ENCODE measurements at places on chromosomes 16 and 17. TPM values are rescaled to one million over a fixed set of nuclear protein-coding genes. Genes with fewer than 3 reads are reported as not detected.

DNA sequence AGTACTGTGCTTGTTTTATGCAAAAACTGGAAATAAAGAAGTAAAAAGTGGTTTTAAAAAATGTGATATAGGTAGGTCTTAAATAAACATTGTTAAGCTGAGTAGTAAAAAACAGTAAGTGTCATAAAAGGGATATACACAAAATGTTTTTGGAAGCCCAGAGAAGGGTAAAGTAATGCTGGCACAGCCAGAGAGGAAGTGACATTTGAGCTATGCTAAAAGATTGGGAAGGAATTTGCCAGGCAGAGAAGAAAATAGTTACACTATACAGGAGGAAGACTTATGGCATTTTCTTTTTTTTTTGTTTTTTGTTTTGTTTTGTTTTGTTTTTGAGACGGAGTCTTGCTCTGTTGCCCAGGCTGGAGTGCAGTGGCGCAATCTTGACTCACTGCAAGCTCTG lies 40.8 kb upstream of the TAOK1 start:
- H3K36me3 ChIP-seq: no peaks in the 10 kb centered on the region
- H3K4me1 ChIP-seq: no peaks in the 10 kb centered on the region
- no peak for DNase-seq
- H3K27me3 ChIP-seq: no peaks in the 10 kb centered on the region

GRCh38 chr16:75922250-75922649 lies 196.0 kb upstream of the CPHXL start:
- no peaks in the 10 kb centered on the region for H3K4me1 ChIP-seq
- H3K36me3 ChIP-seq: no peaks in the 10 kb centered on the region
- no peaks in the 10 kb centered on the region for H3K27me3 ChIP-seq
- DNase-seq: no peak
- no peak overlapping the region for H3K27ac ChIP-seq
- H3K4me3 ChIP-seq: no peak overlapping the region

GRCh38 chr17:46944931-46945330 lies 22.0 kb downstream of the GOSR2 start:
- H3K4me1 ChIP-seq: peaks cover 11% of the 10 kb centered on the region
- no peak overlapping the region for H3K4me3 ChIP-seq
- H3K27me3 ChIP-seq: peaks cover 5% of the 10 kb centered on the region

DNA sequence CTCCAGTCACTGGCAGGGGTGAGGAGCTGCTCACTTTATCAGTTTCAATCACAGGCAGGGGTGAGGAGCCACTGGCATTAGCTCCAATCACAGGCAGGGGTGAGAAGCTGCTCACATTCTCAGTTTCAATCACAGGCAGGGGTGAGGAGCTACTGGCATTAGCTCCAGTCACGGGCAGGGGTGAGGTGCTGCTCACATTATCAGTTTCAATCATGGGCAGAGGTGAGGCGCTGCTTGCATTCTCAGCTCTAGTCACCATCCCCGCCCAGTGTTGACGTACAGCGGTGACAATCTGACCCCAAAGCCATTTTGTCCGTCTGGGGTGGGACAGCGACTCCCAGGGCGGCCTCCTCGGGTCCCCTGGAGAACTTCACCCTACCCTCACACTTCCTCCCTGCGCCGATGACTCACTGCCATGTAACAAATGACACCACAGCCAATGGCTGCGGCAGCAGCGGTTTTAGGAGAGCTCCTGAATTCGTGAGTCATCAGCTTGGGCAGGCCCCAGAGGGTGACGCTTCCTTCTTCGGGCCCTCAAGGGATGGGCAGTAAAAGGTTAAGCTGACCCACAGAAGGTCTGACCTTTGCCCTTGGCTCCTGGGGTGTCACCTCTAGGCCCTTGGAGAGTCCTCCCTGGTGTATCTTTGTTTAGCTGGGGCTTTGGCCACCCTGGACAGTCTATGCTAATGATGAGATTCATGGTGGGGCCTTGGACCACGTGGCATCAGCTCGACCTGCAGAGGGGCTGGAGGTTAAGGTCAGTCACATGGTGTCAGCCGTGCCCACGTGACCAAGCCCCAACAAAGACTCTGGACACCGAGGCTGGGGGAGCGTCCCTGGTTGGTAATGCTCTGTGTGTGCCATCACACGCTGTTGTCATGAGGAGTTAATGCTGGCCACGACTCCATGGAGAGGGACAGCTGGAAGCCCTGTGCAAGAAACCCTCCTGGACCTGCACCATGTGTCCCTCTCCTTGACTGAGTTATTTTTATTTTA lies 171.7 kb downstream of the C16orf95 start:
- H3K4me3 ChIP-seq: no peak overlapping the region
- no peak for DNase-seq
- no peaks in the 10 kb centered on the region for H3K36me3 ChIP-seq
- H3K4me1 ChIP-seq: no peaks in the 10 kb centered on the region
- no peak overlapping the region for H3K27ac ChIP-seq

Gene ANKS4B
- total RNA-seq: 0.10 TPM

Gene CHAD
- total RNA-seq: 8.8 TPM

Gene GDPD3
- 0.29 TPM for total RNA-seq

Gene TBC1D3E
- not detected for total RNA-seq

- no peaks in the 10 kb centered on the region for H3K27me3 ChIP-seq
- no peak for DNase-seq
- no peaks in the 10 kb centered on the region for H3K36me3 ChIP-seq
These were observed 69.0 kb downstream of the MGAT5B start for GRCh38 chr17:76937238-76937637.

Gene TP53TG3C
- not detected for total RNA-seq

Gene CD79B
- total RNA-seq: 4.2 TPM

- no peak overlapping the region for H3K4me3 ChIP-seq
- no peaks in the 10 kb centered on the region for H3K4me1 ChIP-seq
- no peaks in the 10 kb centered on the region for H3K27me3 ChIP-seq
- no peak overlapping the region for H3K27ac ChIP-seq
- H3K36me3 ChIP-seq: peaks cover 52% of the 10 kb centered on the region
These were observed 17.5 kb downstream of the LIMD2 start for GRCh38 chr17:63682441-63682840.

- H3K27ac ChIP-seq: no peak overlapping the region
- DNase-seq: no peak
- no peaks in the 10 kb centered on the region for H3K36me3 ChIP-seq
- no peaks in the 10 kb centered on the region for H3K27me3 ChIP-seq
These were observed 81.6 kb upstream of the CDC42EP4 start for GRCh38 chr17:73393381-73393780.

- no peaks in the 10 kb centered on the region for H3K4me1 ChIP-seq
- no peak overlapping the region for H3K27ac ChIP-seq
- H3K36me3 ChIP-seq: no peaks in the 10 kb centered on the region
- H3K4me3 ChIP-seq: no peak overlapping the region
- DNase-seq: no peak
- no peaks in the 10 kb centered on the region for H3K27me3 ChIP-seq
These were observed 189.4 kb upstream of the CDH8 start for GRCh38 chr16:62225675-62226074.

- no peaks in the 10 kb centered on the region for H3K27me3 ChIP-seq
- DNase-seq: no peak
- H3K4me1 ChIP-seq: no peaks in the 10 kb centered on the region
- H3K27ac ChIP-seq: no peak overlapping the region
These were observed 75.0 kb upstream of the CPHXL start for GRCh38 chr16:75801307-75801706.

Gene ZNF500
- total RNA-seq: 7.2 TPM

Gene C1QTNF1
- 11.1 TPM for total RNA-seq

Gene MT3
- not detected for total RNA-seq

Gene TPSAB1
- total RNA-seq: 8.1 TPM

GRCh38 chr17:9557161-9557755 lies 18.4 kb downstream of the STX8 start:
- no peak overlapping the region for H3K27ac ChIP-seq
- no peaks in the 10 kb centered on the region for H3K27me3 ChIP-seq
- H3K4me3 ChIP-seq: no peak overlapping the region
- DNase-seq: no peak
- no peaks in the 10 kb centered on the region for H3K4me1 ChIP-seq

- H3K4me3 ChIP-seq: no peak overlapping the region
- no peak for DNase-seq
- no peaks in the 10 kb centered on the region for H3K4me1 ChIP-seq
These were observed 71.2 kb upstream of the GRIN2A start for GRCh38 chr16:10253409-10253808.

DNA sequence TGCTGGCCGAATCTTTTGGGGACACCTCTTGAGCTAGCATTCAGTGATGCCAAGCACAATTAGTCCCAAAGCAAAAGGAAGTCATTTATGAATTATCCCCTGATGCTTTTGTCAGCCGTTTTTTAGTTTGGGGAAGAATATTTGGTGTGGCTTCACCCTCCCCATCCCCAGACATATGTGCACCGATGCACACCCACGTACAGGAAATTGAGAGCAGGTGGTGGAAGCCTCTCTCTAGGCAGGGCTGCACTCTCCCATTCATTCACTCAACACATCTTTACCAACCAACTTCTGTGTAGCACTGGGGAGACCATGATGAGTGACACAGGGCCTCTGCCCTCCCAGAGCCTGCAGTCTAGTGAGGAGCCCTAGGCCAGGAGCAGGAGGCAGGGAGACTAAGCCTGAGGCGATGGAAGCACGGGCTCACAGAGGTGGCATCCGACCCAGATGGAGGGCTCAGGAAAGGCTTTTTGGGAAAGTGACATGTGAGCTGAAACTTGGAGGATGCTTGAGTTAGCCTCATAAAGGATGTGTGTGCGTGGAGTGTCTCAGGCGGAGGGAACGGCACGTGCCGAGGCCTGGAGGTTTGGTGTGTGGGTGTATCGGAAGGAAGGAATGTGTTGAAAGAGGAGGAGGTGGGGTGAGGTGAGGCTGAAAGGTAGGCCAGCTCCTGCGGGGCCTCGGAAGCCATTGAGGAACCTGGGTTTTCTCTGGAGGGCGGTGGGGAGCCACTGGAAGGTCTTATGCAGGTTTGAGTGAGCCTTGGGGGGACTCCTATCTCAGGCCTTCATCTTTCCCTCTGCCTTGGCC lies 43.8 kb downstream of the PSME3IP1 start:
- DNase-seq: no peak
- H3K4me1 ChIP-seq: peaks cover 11% of the 10 kb centered on the region
- H3K36me3 ChIP-seq: no peaks in the 10 kb centered on the region
- H3K27me3 ChIP-seq: no peaks in the 10 kb centered on the region

Gene SOST
- total RNA-seq: not detected

- H3K4me1 ChIP-seq: peaks cover 24% of the 10 kb centered on the region
- no peak for DNase-seq
- H3K36me3 ChIP-seq: no peaks in the 10 kb centered on the region
- peak overlapping the region; percentile 96 for H3K27ac ChIP-seq
- H3K4me3 ChIP-seq: peak overlapping the region; percentile 59
- no peaks in the 10 kb centered on the region for H3K27me3 ChIP-seq
These were observed 31.7 kb upstream of the ARL4D start for GRCh38 chr17:43366891-43367736.

DNA sequence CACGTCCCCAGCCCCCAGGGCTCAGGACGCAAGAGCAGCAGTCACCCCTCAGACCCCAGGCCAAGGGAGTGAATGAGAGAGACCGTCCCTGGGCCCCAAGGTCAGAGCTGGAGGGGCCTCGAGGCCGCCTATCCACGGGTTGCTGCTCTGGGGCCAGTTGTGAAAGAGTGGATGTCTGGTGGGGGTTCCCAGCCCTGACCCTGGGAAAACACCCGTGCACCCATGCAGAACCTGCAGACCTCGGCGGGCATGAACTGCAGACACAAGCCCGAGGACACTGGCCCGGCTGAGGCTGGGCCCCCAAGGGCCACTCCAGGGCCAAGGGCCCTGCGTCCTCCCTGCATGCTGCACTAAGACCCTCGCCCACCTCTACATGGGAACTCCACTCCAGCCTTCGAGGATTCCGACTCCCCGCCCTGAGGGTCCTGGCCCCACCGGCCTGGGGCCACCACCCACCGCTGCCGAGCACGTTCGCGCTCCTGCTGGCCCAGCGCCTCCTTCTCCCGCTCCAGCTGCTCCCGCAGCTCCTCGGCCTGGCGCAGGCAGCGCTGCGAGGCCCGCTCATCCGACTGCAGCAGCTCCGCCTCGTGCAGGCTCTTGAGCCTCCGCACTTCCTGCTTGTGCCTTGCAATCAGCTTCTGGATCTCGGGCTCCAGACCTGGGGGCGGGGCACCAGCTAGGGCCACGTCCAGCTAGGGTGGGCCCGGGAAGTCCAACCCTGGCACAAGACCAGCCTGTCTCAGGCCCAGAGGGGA lies 27.6 kb upstream of the AATK start:
- H3K4me3 ChIP-seq: no peak overlapping the region
- no peak for DNase-seq
- H3K27ac ChIP-seq: no peak overlapping the region
- no peaks in the 10 kb centered on the region for H3K36me3 ChIP-seq
- no peaks in the 10 kb centered on the region for H3K27me3 ChIP-seq
- H3K4me1 ChIP-seq: no peaks in the 10 kb centered on the region

Gene MMD
- 4.6 TPM for total RNA-seq

Gene PER1
- 105 TPM for total RNA-seq

Gene PRKCB
- 1.1 TPM for total RNA-seq

GRCh38 chr17:38353086-38353604 lies 1.5 kb downstream of the SOCS7 start:
- peaks cover 51% of the 10 kb centered on the region for H3K4me1 ChIP-seq
- peak overlapping the region; percentile 94 for H3K27ac ChIP-seq
- DNase-seq: no peak
- no peaks in the 10 kb centered on the region for H3K36me3 ChIP-seq
- H3K4me3 ChIP-seq: peak overlapping the region; percentile 90

Gene TBC1D3I
- not detected for total RNA-seq

DNA sequence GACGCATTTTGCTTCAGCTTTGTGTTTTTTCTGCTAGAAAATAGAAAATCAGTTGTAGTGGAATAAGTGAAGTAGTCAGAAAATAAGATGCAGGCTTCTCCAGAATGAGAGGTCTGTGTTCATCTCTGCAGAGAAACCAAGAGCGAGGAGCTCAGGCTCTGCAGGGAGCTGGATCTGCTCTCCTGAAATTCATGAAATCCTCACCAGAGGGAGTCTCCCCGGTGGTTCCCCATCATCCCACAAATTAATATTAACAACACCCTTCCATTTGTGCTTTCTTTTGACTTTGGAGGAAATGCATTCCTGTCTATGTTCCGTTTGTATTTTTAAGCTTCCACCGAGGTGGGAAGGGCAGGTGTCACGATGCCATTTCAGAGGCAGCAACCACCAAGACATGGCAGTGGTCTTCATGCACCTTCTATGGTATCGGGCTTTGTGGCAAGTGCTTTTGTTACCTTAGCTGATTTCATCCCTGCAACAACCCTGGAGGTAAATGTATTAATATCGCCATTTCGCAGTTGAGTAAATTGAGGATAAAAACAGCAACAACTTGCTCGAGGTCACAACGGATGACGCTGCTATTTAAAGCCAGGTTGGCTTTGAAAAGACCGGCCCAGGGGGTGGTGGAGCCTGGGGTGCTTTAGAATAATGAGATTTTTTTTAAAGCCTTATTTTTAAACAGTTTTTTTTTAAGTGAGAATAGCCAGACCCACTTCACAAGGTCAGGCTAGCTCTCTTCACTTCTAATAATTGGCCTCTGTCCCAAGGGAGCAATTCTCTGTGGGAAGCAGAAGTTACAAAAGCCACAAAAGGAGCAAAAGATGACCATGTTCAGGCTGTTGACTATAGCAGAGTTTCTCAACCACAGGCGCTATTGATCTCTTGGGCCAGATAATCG lies 367.6 kb upstream of the ERCC4 start:
- H3K4me1 ChIP-seq: no peaks in the 10 kb centered on the region
- no peaks in the 10 kb centered on the region for H3K27me3 ChIP-seq
- H3K27ac ChIP-seq: no peak overlapping the region
- no peaks in the 10 kb centered on the region for H3K36me3 ChIP-seq

- no peak for DNase-seq
- peak overlapping the region; percentile 63 for H3K4me3 ChIP-seq
- H3K4me1 ChIP-seq: no peaks in the 10 kb centered on the region
- H3K27me3 ChIP-seq: no peaks in the 10 kb centered on the region
These were observed 744 bp downstream of the CMIP start for GRCh38 chr16:81445143-81445961.

GRCh38 chr17:74354123-74354522 lies 7.5 kb downstream of the BTBD17 start:
- no peaks in the 10 kb centered on the region for H3K36me3 ChIP-seq
- no peak overlapping the region for H3K27ac ChIP-seq
- DNase-seq: no peak
- H3K4me3 ChIP-seq: no peak overlapping the region
- H3K27me3 ChIP-seq: peaks cover 73% of the 10 kb centered on the region
- H3K4me1 ChIP-seq: no peaks in the 10 kb centered on the region
